ENCODE measurements at places on chromosomes 5 and 9. TPM values are rescaled to one million over a fixed set of nuclear protein-coding genes. Genes with fewer than 3 reads are reported as not detected.

The C9orf153 gene
- total RNA-seq, result 0.34 TPM

The ZDHHC21 gene
- 6.0 TPM for total RNA-seq

The UGCG gene
- total RNA-seq, result 27.1 TPM

The PCDHB3 gene
- not detected for total RNA-seq

The C9orf50 gene
- total RNA-seq, result not detected

The SLC6A7 gene
- not detected for total RNA-seq

The FOXD4L3 gene
- not detected for total RNA-seq

The CARD9 gene
- 0.61 TPM for total RNA-seq

The SCGB3A1 gene
- total RNA-seq, result 7.1 TPM

The SH3RF2 gene
- total RNA-seq, result not detected

The CDC23 gene
- total RNA-seq, result 33.0 TPM

The PAPPA gene
- total RNA-seq, result not detected

GRCh38 chr5:41270423-41271251 lies 57.3 kb upstream of the C6 start:
- H3K27ac ChIP-seq, result no peak overlapping the region
- no peak for DNase-seq
- H3K27me3 ChIP-seq, result no peaks in the 10 kb centered on the region
- no peaks in the 10 kb centered on the region for H3K4me1 ChIP-seq
- no peaks in the 10 kb centered on the region for H3K36me3 ChIP-seq

DNA sequence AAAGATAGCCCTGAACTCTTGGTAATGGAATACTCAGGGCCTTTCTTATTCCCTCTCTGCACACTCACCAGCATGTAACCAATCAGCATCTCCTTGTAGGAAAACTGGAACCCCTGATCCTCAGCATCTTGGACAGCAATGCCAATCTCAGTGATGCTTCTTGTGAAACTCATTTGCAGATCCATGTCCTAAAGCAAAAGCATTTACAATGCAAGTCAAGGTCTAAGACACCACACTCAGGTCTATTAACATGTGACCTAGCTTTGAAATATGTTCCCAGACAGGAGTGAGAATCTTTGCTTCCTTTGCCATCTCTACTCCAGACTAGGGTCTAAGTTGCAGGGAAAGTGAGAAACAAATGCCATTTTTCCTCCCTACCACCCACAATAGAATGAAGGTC lies 38.2 kb downstream of the MROH2B start:
- H3K4me1 ChIP-seq, result no peaks in the 10 kb centered on the region
- H3K27ac ChIP-seq, result no peak overlapping the region
- H3K4me3 ChIP-seq, result no peak overlapping the region
- no peaks in the 10 kb centered on the region for H3K27me3 ChIP-seq
- H3K36me3 ChIP-seq, result no peaks in the 10 kb centered on the region
- DNase-seq, result no peak

DNA sequence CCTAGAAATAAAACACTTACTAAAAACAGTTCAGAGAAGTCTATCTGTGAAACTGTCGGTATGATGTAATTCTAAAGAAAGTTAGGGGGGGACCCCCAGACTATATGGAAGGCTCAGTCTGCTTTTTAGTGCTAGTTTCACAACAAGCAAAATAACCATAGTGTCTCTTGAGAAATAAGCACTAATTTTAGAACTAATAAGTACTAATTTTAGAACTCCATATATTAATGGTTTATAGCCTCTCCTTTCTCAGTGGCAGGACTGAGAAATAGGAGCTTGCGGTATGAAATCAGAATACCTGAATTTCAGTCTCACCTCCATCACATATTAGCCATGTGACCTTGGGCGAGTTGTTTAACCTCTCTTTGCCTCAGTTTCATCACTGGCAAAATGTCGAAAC lies 1.4 kb upstream of the PHF24 start:
- H3K36me3 ChIP-seq, result no peaks in the 10 kb centered on the region
- no peak overlapping the region for H3K4me3 ChIP-seq
- no peak overlapping the region for H3K27ac ChIP-seq
- H3K27me3 ChIP-seq, result peaks cover 76% of the 10 kb centered on the region

GRCh38 chr9:95770653-95771131 lies 104.8 kb upstream of the ERCC6L2 start:
- H3K27ac ChIP-seq, result no peak overlapping the region
- no peaks in the 10 kb centered on the region for H3K36me3 ChIP-seq
- peaks cover 8% of the 10 kb centered on the region for H3K4me1 ChIP-seq
- no peak for DNase-seq

DNA sequence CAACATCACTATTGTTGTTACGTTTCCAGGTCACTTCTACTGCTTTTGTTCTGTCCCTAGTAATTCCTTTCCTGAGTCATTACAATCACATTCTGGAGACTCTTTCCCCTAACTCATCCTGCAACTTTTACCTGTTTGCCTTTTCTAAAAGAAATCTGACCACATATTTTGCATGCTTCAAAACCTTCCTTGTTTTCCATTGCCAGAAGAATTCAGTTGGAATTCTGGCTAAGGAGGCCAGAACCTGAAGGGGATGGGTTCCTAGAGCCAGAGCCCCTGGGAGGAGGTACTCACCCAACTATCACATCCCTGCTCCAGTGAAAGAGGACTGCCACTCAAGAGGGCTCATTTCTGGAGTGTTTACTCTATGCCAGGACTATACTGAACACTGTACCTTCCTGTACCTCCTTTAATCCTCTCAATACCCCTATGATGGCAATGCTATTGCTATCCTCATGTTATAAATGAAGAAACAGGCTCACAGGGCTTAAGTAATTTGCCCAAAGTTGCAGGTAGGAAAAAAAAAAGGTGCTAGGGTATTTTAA lies 42.8 kb upstream of the MAST4 start:
- H3K27ac ChIP-seq, result no peak overlapping the region
- DNase-seq, result no peak
- H3K27me3 ChIP-seq, result peaks cover 5% of the 10 kb centered on the region
- H3K36me3 ChIP-seq, result peaks cover 3% of the 10 kb centered on the region

- H3K4me3 ChIP-seq, result no peak overlapping the region
- H3K27ac ChIP-seq, result no peak overlapping the region
- H3K36me3 ChIP-seq, result no peaks in the 10 kb centered on the region
- no peak for DNase-seq
- peaks cover 21% of the 10 kb centered on the region for H3K4me1 ChIP-seq
Measured at GRCh38 chr9:121558473-121558872, 58.8 kb upstream of the GGTA1 start.

- no peaks in the 10 kb centered on the region for H3K36me3 ChIP-seq
- no peak overlapping the region for H3K27ac ChIP-seq
- H3K27me3 ChIP-seq, result peaks cover 11% of the 10 kb centered on the region
- DNase-seq, result no peak
- no peak overlapping the region for H3K4me3 ChIP-seq
- H3K4me1 ChIP-seq, result peaks cover 4% of the 10 kb centered on the region
Measured at GRCh38 chr5:150105928-150106615, 19.7 kb upstream of the CSF1R start.

- DNase-seq, result no peak
- H3K4me1 ChIP-seq, result peaks cover 17% of the 10 kb centered on the region
- no peak overlapping the region for H3K4me3 ChIP-seq
Measured at GRCh38 chr5:150352244-150353031, 5.1 kb upstream of the TCOF1 start.

- no peak for DNase-seq
- no peak overlapping the region for H3K27ac ChIP-seq
- H3K36me3 ChIP-seq, result peaks cover 6% of the 10 kb centered on the region
Measured at GRCh38 chr9:136754059-136754572, 3.9 kb downstream of the LCN8 start.

- H3K27me3 ChIP-seq, result peaks cover 36% of the 10 kb centered on the region
- H3K27ac ChIP-seq, result no peak within 1 kb of the TSS
Measured at GRCh38 chr9:113876151-113876992, at the start of gene ZNF618. Gene ZNF618, plus strand, starts transcription at chr9:113876309. Its CDS starts 72 bp downstream, at chr9:113876381.

GRCh38 chr5:15002791-15003190 lies 131.2 kb upstream of the ANKH start:
- peaks cover 15% of the 10 kb centered on the region for H3K4me1 ChIP-seq
- H3K27ac ChIP-seq, result no peak overlapping the region
- no peak for DNase-seq
- H3K4me3 ChIP-seq, result no peak overlapping the region
- H3K27me3 ChIP-seq, result peaks cover 15% of the 10 kb centered on the region

DNA sequence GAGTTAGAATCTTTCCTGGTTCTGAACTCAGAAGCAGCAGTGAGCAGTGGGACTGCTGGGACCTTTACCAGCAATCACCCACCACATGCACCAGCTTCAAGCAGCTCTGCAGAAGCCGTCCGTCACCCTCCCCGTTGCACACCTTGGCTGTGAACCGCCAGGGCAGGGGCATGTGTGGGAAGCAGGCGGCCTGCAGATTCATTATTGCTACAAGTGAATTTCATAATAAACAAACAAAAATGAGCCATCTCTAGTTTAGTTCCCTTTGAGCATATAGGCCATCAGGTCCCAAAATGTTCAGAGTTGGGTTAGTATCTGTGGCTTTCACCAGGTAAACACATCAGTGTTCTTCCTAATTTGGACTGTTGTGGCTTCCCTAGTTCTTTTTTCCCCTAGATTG lies 17.5 kb downstream of the PALM2AKAP2 start:
- H3K27me3 ChIP-seq, result peaks cover 3% of the 10 kb centered on the region
- H3K36me3 ChIP-seq, result no peaks in the 10 kb centered on the region
- no peak overlapping the region for H3K27ac ChIP-seq
- H3K4me3 ChIP-seq, result no peak overlapping the region

DNA sequence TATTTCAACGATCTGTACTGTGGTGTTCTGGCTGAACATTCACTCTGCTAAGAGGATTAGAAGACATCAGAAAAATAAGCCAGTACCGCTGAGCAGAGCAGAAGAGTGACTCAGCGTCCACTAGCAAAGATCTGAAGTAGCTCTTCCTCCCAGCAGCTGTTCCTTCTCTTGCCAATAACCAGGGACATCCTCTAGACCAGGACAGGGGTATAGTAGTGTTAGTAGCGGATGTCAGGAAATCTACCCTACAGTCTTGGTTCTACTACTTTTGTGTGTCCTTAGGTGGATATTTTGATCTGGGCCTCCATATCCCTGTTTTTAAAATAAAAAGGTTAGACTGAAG lies 103.6 kb downstream of the TSSK1B start:
- no peak overlapping the region for H3K27ac ChIP-seq
- peaks cover 5% of the 10 kb centered on the region for H3K27me3 ChIP-seq
- peaks cover 19% of the 10 kb centered on the region for H3K4me1 ChIP-seq
- no peak overlapping the region for H3K4me3 ChIP-seq

GRCh38 chr5:140547508-140548299 lies at the start of gene EIF4EBP3:
Gene EIF4EBP3, plus strand, starts transcription at chr5:140547662. Its CDS starts 76 bp downstream, at chr5:140547738.
- peak within 1 kb of the TSS; percentile 99 for H3K27ac ChIP-seq
- H3K4me3 ChIP-seq, result peak within 1 kb of the TSS; percentile 87
- no peaks in the 10 kb centered on the region for H3K27me3 ChIP-seq

- H3K27me3 ChIP-seq, result no peaks in the 10 kb centered on the region
- no peak overlapping the region for H3K27ac ChIP-seq
- no peak for DNase-seq
- no peaks in the 10 kb centered on the region for H3K36me3 ChIP-seq
- no peaks in the 10 kb centered on the region for H3K4me1 ChIP-seq
Measured at GRCh38 chr5:56745864-56746263, 69.5 kb upstream of the MAP3K1 start.

DNA sequence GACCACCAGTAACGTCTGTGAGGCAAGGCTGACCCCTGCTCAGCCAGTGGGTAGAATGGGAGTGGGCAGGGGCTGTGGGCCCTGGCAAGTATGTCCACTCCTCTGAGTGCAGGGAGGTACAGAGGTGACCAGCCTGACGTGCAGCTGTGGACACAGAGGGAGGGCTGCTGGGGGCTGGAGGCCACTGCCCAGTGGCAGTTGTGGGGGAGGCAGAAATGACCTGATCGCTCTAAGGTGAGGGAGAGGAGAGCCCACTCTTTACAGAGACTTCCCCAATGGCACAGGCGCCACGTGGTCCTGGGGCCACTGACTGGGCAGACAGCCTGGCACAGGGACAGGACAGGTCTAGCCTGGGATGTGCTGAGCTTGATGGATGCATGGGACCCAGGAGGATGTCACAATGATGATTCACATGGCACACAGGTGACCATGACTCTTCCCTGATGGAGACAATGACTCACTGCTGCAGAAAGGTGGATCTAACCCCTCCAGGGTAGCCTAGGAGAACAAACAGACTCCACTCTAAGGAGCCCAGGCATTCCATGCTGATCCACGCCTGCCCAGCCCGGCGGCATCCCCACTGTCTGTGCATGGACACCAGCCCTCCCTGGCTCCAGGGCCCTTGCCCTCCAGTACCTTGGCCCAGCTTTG lies 7.7 kb downstream of the LPCAT1 start:
- peak; percentile 15 for DNase-seq
- H3K4me1 ChIP-seq, result peaks cover 17% of the 10 kb centered on the region
- H3K27ac ChIP-seq, result peak overlapping the region; percentile 58
- H3K36me3 ChIP-seq, result no peaks in the 10 kb centered on the region
- H3K27me3 ChIP-seq, result no peaks in the 10 kb centered on the region

- H3K27me3 ChIP-seq, result no peaks in the 10 kb centered on the region
- H3K36me3 ChIP-seq, result no peaks in the 10 kb centered on the region
- peak overlapping the region; percentile 83 for H3K27ac ChIP-seq
Measured at GRCh38 chr5:80960531-80961375, 590 bp downstream of the RASGRF2 start.

GRCh38 chr5:173793648-173794548 lies 94.3 kb upstream of the CPEB4 start:
- no peaks in the 10 kb centered on the region for H3K4me1 ChIP-seq
- H3K4me3 ChIP-seq, result no peak overlapping the region
- H3K27ac ChIP-seq, result no peak overlapping the region
- no peaks in the 10 kb centered on the region for H3K27me3 ChIP-seq

- no peak overlapping the region for H3K4me3 ChIP-seq
- no peaks in the 10 kb centered on the region for H3K4me1 ChIP-seq
- H3K36me3 ChIP-seq, result no peaks in the 10 kb centered on the region
- no peak overlapping the region for H3K27ac ChIP-seq
- H3K27me3 ChIP-seq, result no peaks in the 10 kb centered on the region
- no peak for DNase-seq
Measured at GRCh38 chr5:4572311-4573100, 567.6 kb upstream of the ADAMTS16 start.
